Stimulated activated CD4-positive, alpha-beta T cell treated with anti-CD3 and anti-CD28 coated beads, Interleukin-1b, Interleukin-23, amount 100 ng/mL, for 4 hours (primary cell): ENCODE measurements at places on chromosomes 7 and 10.

DNA sequence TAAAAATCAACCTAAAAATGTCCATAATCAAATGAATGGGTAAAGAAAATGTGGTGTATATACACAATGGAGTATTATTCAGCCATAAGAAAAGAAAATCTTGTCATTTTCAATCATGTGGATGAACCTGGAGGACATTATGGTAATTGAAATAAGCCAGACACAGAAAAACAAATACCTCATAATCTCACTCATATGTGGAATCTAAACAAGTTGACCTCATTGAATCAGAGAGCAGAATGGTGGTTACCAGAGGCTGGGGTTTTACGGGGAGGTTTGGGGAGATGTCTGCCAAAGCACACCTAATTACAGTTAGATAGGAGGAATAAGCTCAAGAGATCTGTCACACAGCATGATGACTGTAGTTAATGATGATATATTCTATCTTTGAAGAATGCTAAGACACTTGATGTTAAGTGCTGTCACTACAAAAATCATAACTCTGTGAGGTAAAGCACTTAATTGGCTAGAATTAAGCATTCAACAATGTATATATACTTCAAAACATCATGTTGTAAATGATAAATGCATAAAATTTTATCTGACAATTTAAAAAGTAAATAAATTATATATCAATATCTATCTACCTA, 39.1 kb upstream of the TNPO3 start:
- DNase-seq, result no peak

- DNase-seq, result no peak
These were observed 6.0 kb upstream of the TAS2R38 start for GRCh38 chr7:141979568-141979967.

- no peak for DNase-seq
These were observed 287.7 kb downstream of the IPMK start for GRCh38 chr10:57979956-57980355.

GRCh38 chr10:92848037-92848440, 281 bp upstream of the EXOC6 start:
- DNase-seq, result no peak

GRCh38 chr7:122329145-122329802, 24.7 kb upstream of the FEZF1 start:
- DNase-seq, result no peak

DNA sequence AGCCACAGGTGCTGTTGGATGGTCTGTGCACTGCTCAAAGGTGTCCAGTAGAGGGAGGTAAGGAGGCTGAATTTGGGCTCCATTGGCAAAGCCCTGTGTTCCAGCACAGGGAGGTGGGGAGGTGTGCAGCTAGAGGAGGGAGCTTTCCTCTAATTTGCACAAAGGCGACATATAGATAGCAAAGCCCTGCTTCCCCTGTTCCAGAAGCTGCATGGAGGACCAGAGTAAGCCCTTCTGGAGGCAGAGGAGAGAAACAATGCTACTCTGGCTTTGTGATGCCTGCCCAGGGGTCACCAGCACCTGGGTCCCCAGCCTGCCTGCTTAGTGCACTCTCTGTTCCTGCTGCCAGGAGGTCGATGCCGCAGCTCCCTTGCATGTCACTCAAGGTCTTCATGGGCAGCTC, 3.4 kb upstream of the ARHGAP22 start:
- DNase-seq, result peak; percentile 7

DNA sequence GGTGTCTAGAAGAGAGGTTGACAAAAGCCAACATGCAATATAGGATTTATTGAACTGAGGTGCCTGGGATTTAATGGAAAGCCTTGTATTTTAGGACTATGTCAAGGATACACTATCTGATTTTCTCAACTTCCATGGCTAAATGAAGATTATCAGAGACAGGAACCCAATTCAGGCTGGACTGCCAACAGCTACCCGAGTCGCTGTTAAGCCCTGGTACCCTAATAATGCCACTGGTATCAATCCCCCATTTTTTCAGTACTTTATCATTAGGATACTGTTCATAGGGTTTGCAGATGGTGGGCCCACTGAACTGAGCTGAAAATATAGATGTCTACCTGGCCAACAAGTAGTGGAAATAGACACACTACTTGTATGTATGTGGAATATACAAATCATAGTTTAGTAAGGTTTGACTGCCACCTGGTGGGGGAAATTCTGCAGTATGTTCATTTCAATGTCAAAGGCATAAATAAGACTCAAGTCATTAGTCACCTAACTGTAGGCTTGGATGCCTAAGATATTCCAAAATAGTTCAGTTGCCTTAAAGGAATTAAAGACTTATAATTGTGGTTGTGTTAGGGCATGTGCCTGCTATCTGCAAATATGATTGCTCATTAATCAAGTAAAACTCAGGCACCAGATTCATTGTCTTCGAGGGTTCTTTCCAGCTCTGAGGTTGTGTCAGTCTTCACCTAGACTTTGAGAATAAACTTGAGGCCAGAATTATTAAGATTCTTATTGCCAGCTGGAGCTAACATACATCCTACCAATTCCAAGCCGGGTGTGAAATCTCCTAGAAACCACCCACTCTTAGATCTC, 34.1 kb upstream of the NOBOX start:
- DNase-seq, result no peak

DNA sequence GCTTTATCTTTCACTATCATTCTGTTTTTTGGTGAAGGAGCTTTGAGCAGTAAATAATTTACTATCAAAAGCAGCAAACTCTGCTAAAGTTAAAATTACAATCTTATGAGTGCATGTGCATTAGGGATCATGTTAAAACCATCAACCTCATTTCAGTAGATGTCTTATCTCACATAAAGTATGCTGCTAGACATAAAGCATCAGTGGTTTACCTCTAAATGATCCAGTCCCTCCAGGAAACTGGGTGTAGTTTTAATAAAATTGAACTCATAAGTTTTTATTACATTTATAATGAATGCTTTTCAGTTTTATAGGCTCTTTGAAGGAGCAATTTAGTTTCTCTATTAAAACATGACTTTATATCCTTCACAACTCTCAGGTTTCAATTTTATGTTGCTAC, 108.7 kb downstream of the LRRN3 start:
- DNase-seq, result no peak

DNA sequence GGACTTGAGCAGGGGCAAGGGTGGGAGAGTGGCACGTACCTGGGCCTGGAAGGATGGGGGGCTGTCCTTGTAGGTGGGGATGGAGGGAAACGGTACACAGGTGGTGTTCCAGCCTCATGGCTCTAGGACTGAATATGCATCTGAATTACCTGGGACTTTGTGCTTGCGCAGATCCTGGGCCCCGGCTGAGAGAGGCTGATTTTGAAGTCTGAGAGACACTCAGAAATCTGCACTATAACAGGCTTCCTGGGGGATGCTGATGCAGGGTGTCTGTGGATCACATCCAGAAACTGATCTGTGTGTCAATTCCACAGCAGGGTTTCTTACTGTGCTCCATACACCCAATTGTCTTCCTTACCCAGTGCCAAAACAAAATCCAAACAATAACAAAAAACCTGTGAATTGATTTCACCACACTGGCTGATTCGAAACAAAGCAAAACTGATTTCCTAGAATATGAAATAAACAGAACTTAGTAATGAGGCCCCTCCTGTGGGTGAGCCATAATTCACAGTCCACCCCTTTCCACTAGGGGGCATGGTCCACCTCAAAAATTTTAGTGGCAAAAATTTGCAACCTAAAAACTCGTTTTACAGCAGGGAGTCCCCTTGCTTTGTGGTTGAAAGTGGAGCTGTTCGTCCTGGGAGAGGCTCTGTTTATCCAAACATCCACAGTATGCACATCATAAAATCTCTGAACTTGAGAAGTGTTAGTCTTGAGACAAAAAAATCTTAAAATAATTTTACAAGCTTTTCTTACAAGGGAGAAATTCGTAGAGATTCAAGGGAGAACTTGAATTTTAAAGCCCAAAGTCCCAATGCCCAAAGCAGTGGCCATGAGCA, 32.0 kb upstream of the PLEKHA1 start:
- DNase-seq, result peak; percentile 25

DNA sequence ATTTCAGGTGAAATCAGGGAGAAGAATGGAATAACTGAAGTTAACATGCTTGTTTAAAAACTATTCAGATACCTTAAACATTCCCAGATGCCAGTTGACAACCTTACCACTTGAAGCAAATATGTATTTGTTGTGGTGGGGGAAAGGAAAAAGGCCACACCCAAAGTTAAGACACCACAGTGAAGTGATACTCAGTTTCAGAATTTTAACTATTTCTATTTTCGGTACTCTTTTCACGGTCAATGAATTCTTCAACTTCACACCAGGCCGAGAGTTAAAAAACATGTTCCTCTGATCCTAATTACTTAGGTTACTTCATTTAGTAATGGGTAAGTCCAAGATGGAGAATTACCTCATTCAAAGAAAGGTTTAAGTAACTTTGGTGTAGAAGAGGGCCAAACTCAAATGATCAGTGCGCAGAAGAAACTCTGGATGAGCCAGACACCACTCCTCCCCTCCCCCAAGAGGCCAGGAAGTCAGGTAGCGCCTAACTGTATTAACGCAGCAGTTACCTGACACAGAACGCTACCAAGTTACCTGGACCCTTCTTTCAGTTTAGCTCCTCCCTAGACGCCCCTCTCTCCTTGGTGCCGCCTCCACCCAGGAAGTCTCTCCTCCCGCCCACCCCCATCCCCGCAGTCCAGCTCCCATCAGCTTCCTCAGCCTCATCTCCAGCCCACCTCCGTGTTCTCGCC, 700 bp downstream of the MTPN start:
- DNase-seq, result no peak

DNA sequence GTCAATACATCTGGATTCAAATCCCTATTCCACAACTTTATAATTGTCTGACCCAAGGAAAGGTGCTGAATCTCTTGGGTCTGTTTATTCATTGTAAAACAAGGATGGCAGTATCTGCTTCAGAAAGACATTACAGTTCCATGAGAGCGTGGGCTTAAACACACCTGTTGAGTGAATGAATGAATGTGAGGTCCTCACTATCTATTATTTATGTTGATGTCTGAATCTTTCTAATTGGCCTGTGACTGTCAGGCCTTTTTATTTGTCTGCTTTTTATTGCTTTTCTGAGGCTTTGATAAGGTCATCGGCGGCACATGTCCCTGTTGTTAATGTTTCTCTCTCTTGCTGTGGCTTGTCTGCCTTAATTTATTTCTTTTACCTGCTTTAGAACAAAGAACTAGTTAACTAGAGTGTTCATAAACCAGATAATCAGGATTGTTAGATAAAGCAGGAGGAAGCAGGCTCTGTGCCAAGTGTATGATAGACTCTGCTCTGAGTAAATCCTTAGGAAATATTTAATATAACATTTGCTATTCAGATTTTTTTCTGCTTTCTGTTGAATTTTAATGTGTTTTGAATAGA, 42.3 kb upstream of the CYCS start:
- no peak for DNase-seq

- no peak for DNase-seq
These were observed 4.2 kb downstream of the NT5C2 start for GRCh38 chr10:103188853-103189252.

DNA sequence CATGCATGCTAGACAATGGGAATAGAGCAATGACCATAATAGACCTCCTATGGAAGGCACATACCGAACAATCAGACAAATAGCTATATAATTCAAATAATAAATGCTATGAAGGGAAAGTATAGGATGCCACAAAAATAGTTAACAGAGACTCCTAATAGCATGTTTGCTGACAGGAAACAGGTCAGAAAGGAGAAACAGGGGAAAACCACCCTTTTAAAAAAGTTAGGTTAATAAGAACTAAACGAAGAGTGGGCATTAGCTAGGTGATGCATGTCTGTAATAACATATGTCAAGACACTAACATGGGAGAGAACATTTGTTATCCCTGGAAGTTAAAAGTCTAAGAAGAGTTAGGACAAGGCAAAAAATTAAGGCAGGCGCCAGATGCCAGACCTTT, 58.9 kb downstream of the ABI1 start:
- DNase-seq, result no peak

GRCh38 chr10:78584681-78585080, 484.1 kb upstream of the ZMIZ1 start:
- DNase-seq, result no peak

GRCh38 chr7:127904670-127904985, 126.6 kb downstream of the LRRC4 start:
- no peak for DNase-seq

DNA sequence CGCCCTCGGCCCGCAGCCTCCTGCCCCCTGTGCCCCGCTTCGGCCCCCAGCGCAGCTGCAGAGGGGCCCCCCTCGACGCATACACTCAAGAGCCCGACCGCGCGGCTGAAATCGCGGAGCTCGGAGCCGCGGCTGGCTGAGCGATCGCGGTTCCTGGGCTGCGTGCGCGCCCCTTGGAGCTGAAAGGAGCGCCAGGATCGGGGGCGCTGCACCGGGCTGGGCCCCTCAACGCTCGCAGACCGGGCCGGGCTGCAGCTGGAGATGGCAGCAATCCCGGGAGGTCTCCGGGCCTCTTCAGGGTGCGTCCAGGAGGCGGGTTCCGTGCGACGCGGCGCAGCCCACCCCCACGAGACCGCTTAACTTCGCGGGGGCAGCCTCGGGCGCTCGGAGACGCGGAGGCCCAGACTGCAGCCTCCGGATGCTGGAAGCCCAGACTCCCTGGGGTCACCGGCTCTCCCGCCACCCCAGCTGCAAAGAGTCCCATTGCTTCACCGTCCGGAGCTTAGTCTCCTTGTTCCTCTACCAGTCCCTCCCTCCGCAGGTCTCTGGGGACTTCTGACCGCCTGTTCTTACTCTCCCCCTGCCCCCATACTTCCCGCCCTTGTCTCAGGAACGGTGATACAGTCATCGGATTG, 73.0 kb upstream of the LRRC4 start:
- DNase-seq, result no peak

- DNase-seq, result no peak
These were observed 342.1 kb downstream of the PHF14 start for GRCh38 chr7:11315666-11316258.

DNA sequence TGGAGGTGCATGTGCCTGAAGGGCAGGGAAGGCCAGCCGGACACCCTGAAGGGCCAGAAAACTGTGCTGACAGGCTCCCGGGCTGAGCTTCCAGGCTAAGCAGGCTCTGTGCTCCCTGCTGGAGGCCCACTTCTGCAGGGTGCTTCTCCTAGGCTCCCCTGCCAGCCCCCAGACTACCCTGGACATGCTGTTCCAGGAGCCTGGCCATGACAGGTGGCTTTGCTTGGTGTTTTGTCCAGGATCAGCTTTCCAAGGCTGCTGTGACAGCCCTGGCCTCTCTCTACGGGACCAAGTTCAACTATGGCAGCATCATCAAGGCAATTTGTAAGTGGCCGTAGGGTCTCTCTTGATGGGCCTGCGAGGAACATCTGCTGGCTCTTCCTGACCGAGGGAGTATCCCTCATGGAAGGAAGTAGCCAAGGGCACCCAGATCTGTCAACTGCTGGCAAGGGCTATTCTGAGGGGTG, 5.3 kb downstream of the CPA1 start:
- DNase-seq, result no peak

GRCh38 chr10:121405096-121405495, 193.1 kb downstream of the FGFR2 start:
- DNase-seq, result no peak

DNA sequence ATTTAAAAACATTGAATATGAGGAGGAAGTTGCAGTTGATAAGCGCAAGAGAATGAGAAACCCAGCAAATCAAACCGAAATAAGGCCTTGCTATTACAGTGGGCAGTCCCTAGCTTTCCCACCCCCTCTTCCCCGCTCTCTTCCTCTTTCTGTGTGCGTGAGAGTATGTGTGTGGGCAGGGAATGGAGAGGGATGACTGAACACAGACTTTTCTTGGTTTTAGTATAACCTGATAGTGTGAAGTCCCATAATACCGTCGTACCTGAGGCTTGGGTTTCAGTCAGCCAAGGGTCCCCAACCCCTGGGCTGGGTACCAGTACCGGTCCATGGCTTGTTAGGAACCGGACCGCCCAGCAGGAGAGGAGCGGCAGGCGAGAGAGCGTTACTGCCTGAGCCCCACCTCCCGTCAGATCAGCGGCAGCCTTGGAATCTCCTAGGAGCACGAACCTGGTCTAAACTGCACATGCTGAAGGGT, 255.3 kb downstream of the CELF2 start:
- DNase-seq, result no peak
